ENCODE measurements at places on chromosomes 2 and 18. TPM values are rescaled to one million over a fixed set of nuclear protein-coding genes. Genes with fewer than 3 reads are reported as not detected.

The COLEC12 gene
- total RNA-seq, result not detected

The PPP1R1C gene
- total RNA-seq, result not detected

The FAM110C gene
- total RNA-seq, result 0.90 TPM

The UCN gene
- 1.3 TPM for total RNA-seq

The ITGA6 gene
- 15.6 TPM for total RNA-seq

The LDLRAD4 gene
- 16.3 TPM for total RNA-seq

The IL36RN gene
- not detected for total RNA-seq

The MPP4 gene
- not detected for total RNA-seq

The ANTXR1 gene
- not detected for total RNA-seq

The POTEJ gene
- total RNA-seq, result not detected

The ANKRD30BL gene
- not detected for total RNA-seq

The GPR39 gene
- total RNA-seq, result not detected

The NT5DC4 gene
- total RNA-seq, result not detected

The ACTG2 gene
- total RNA-seq, result not detected

The GBX2 gene
- not detected for total RNA-seq

The ERICH2 gene
- total RNA-seq, result not detected

The NCKAP5 gene
- not detected for total RNA-seq

The TNFAIP6 gene
- total RNA-seq, result 0.64 TPM

The DSC1 gene
- not detected for total RNA-seq

The RPL31 gene
- total RNA-seq, result 1,027 TPM

The RBM43 gene
- total RNA-seq, result 2.7 TPM

The IL36A gene
- total RNA-seq, result not detected

The CYRIA gene
- total RNA-seq, result 5.1 TPM

The ARPC2 gene
- 509 TPM for total RNA-seq

The EPB41L3 gene
- 0.57 TPM for total RNA-seq

The TRAPPC12 gene
- total RNA-seq, result 155 TPM

The CRYBA2 gene
- not detected for total RNA-seq

The RGPD4 gene
- not detected for total RNA-seq

The GKN1 gene
- total RNA-seq, result not detected

The MATN3 gene
- total RNA-seq, result not detected
